ENCODE measurements at places on chromosomes 3 and 15.

GRCh38 chr3:122365073-122365472 is 18.0 kb downstream of the MIX23 start:
- DNase-seq = no peak

DNA sequence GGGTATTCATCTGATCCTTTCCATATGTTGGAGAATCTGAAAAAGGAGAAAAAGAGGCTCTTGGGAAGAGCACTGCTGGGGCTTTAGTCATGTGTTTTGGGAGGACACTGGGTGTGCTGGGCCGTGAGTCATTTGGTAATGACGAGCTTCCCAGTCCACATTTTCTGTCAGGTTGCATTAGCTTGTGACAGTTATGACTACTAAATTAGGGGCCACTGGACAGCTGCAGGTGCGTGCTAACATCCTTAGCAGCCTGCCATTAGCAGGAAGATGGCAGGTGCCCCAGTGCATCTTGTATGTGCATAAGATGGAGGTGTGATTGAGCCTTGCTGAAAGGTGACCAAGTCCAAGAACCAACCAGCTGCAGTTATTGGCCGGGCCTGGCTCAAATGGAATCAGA is 242.4 kb downstream of the RYR3 start:
- DNase-seq = no peak

- no peak for DNase-seq
Observed at GRCh38 chr3:149042789-149043386, 43.4 kb downstream of the HLTF start.

DNA sequence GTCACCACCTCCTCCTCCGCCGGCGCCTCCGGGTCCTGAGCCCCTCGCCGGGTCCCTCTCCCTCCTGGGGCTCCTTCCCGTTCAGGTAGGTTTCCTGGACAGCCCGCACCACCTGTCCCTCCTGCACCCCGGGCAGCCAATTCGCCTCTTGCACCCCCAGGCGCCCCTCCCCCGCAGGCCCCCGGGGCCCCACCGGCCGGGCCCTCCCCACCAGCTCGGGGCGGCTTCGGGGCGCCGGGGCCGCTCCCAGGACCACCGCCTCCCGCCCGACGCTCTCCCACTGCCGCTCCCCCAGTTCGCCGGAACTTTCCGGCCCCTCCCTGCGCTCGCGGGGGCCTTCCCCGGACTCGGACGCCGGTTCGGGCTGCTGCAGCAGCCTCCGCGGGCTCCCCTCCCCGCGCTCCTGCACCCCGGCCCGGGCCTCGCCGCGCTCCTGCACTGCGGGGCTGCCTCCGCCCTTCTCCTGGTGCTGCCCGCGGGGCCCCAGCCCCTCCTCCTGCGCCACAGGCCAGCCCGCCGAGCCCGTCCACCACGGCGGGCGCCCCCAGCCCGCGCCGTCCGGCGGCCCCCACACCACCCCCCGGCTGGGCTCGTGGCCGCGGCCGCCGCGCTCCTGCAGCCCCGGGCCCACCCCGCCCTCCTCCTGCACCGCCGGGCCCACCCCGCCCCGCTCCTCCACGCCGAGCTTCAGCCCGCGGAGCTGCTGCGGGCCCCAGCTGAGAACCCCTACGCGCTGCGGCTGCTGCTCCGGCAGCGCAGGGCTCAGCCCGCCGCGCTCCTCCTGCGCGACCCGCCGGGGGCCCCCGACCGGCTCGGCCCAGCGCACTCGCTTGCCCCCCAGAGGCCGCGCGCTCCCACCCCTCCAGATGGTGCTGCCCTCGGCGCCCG is 587 bp upstream of the TNK2 start:
- peak; percentile 80 for DNase-seq

- no peak for DNase-seq
Observed at GRCh38 chr3:153061938-153062528, 100.0 kb upstream of the RAP2B start.

GRCh38 chr3:127097072-127097405 is 95.9 kb upstream of the PRR23E start:
- no peak for DNase-seq

DNA sequence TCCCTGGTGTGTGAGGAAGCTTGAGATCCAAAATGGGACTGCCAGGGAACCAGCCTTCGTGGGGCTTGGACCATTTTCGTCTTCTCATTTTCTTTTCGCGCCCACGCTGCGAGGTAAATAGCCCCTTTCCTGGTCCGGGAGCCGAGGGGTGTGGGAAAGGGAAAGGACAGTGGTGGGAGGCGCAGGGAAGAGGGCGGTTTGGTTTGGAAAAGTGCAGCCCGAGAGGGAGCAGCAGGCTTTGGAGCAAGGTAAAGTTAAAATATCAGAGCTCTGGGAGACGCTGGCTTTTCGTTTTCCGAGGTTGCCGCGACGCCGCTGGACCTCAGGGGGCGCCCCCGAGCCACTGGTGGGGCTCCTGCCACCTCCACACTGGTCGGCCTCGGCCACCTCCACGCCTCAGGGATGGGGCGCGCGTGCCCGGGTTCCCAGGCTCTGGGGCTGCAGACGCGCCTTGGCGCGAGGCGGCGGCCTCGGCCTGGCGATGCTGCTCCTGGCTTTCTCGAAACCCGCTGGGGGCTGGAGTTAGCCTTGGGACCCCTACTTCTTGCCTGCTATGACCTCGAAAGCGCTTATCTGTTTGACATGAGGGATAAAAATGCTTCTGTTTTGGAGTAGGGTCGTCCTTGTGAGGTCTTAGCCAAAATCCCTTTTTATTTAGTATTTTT is 3.2 kb downstream of the PTPRG start:
- peak; percentile 94 for DNase-seq

GRCh38 chr3:43627360-43627759 is 5.5 kb upstream of the ANO10 start:
- no peak for DNase-seq

- no peak for DNase-seq
Observed at GRCh38 chr3:10964537-10965167, 27.9 kb upstream of the SLC6A1 start.

DNA sequence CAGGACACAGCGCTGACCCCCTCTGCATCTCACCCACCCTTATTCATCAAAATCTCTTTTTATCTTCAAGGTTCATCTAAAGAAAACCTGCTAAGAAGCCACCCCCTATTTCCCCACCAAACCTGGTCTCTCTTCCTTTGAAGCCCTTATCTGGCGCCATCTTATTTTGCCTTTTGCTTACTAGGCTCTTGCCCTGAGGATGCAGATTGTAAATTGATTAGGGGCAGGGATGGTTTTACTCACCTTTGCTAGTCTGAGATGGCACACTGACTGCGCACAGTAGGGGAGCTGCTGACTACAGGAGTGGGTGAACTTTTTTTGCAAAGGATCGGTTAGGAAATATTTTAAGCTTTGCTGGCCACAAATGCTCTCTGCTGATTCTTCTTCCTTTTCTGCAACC is 78.9 kb upstream of the BHLHE40 start:
- no peak for DNase-seq

DNA sequence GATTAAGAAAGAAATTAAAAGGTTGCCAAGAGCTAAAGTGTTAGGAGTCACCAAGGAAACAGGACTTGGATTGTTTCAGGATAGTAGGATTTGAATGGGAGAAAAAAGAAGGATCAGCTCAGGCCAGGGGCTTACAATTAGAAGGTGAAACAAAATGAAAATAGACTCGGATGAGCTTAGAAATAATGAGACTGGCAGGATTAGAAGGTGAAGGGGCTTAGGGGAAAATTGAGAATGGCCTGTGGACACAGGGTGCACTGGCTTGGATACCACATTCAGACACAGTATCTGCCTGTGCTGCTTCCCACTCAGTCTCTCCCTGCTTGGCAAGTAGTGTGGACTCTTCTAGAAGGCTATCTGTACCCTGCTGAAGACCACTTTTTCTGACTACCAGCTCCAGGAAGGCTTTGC is 206.1 kb upstream of the ATP10A start:
- DNase-seq = no peak

GRCh38 chr3:112346491-112347122 is 13.7 kb downstream of the CD200 start:
- no peak for DNase-seq

DNA sequence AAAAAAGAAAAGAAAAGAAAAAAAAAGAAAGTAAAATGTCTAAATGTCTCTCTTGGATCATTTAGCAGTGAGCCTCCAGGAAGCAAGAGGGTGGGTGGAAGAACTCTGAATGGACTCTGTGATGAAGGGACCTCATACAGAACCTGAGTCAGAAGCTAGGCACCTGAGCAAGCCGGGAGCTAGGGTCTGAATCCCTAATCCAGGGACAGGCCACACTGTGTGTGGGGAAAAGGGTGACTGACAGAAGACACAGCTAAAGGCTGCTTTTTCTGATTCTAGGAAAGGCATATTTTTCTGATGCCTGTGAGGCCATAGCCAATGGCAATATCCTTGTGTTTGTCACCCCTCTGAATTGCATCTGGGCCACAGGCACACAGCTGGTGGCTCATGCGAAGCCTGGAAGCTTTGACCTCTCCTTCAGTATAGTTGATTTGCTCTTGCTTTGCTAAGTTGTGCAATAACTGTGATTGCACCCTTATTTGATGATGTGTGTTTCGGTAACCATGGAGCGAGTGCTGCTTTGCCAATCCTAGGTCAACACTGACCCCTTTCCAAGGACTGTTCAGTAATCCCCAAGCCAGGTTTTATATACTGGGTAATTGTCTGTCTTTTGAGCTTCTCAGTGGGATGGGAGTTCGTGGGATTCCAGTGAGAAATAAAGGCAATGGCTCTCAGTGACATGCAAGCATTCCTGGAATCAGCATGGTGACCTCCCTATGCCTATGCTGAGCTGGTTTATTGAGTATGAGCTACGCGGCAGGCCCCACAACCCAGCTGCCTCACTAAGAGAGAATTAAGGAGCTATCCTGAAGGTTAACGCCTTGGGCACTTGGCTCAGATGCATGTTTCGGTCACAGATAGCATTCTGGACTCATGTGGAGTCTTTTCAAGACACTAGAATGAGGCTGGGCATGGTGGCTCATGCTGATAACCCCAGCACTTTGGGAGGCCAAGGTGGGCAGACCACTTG is 49.0 kb upstream of the OSBPL11 start:
- DNase-seq = no peak

- no peak for DNase-seq
Observed at GRCh38 chr3:13130464-13131193, 57.4 kb upstream of the IQSEC1 start.

DNA sequence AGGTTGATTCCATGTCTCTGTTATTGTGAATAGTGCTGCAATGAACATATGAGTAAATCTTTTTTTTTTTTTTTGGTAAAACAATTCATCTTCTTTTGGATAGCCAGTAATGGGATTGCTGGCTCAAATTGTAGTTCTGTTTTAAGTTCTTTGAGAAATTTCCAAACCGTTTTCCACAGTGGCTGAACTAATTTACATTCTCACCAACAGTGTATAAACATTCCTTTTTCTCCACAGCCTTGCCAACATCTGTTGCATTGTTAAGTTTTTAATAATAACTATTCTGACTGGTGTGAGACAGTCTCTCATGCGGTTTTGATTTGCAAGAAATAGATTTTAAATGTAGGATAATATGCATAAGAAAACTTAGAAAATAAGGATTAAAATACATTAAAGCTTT is 279.0 kb upstream of the EPHA3 start:
- no peak for DNase-seq

DNA sequence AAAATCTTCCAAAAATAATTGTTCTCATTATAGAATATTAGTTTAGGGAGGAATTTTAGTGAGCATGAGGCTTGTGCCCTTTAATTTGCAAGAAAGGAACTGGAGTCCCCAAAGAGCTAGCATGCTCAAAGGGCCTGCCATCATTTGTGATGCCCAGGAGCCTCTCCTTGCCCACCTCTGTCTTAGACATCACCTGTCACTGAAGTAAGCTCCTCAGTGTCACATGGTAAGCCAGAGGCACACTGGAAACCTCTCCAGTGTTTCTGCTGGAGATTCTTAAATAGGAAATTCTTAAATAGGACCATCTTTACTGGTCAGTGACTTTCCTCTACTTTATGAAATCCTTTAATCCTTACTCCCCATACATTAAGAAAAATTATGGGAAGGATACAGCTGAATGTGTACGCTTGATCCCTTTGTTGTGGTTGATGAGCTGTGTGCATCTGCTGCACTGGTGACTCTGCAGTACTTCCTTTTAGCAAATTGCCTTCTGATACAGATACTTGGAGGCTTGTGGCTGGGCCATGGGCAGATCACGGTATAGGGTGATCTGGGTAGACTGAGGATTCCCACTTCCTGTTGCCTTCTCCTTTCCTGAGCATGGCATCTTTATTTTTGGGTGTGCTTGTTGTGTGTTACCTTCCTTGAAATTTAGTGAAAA is 197.4 kb downstream of the KLHL25 start:
- DNase-seq = no peak

DNA sequence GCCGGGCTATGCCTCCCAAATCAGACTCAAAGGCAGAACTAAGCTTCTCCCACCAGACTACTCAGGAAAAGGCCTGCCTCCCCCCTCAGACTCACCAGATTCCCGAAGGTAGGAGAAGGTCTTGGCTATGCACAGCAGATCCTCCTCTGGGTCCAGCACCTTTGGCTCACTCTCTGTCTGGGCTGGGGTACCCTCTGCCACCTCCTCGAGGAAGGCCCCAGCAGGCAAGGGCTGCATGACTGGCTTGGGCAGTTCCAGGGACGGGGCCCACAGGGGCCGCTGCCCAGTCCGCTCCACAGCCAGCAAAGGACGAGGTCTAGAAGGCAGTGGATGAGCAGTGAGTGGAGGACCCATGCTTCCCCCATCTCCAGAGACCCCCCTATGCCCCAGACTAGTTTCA is 3.3 kb downstream of the CISH start:
- DNase-seq = no peak

DNA sequence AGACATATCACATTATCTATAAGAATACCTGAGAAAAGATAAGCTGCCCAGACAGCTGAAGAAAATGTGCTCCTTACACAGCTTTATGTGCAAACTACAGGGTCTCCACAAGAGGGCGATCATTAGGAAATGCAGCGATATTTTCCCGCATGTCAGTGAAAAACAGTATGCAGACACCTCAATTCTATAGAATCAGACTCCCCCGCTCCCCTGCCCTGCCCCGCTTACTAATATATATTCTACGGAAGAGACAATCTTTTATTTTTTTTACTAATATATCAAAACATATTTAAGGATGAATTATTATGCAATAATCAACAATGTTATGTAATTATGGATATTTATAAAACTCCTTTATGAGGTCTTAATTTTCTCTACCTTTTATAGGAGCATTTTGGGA is 681.3 kb downstream of the ROBO1 start:
- no peak for DNase-seq

DNA sequence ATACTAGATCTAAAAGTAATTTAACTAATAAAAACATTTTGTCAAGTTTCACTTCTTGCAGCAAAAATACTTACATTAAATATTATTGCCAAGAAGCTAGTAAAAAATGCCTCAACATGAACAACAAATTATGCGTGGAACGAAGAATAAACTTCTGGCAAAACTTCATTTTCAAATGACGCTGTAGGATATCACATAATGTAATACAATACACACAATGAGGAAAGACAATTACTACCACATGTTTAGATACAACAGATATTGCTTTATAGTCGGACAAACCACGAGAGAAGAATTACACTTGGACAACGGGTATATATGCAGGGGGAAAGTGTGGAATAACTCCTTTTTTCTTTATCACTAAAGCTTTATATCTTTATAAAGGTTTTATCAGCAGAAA is 21.6 kb downstream of the P3H2 start:
- DNase-seq = no peak

- DNase-seq = peak; percentile 14
Observed at GRCh38 chr15:29087521-29088285, 181.9 kb downstream of the NSMCE3 start.

- DNase-seq = no peak
Observed at GRCh38 chr3:134086616-134087015, 56.9 kb upstream of the SLCO2A1 start.

- no peak for DNase-seq
Observed at GRCh38 chr15:70308735-70309434, 211.2 kb upstream of the TLE3 start.
